ENCODE measurements at places on chromosomes 5 and 9. TPM values are rescaled to one million over a fixed set of nuclear protein-coding genes. Genes with fewer than 3 reads are reported as not detected.

The ADAMTS2 gene
- 9.0 TPM for total RNA-seq

DNA sequence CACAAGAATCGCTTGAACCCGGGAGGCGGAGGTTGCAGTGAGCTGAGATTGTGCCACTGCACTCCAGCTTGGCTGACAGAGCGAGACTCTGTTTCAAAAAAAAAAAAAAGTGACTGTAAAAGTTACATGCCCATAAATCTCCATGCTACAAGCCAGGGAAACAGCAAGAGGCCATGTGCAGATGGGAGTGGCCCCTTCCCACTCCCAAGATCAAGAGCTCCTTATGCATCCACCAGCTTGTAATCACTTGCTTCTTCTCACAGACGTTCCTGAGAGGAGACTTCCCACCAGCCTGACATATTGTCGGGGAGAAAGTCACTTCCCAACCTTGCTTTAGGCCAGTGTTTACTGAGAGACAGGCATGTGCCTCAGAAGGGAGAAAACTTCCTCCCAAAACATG, 45.6 kb upstream of the N4BP3 start:
- DNase-seq, result no peak

- DNase-seq, result no peak
Observed at GRCh38 chr9:37746448-37747270, 6.9 kb upstream of the TRMT10B start.

DNA sequence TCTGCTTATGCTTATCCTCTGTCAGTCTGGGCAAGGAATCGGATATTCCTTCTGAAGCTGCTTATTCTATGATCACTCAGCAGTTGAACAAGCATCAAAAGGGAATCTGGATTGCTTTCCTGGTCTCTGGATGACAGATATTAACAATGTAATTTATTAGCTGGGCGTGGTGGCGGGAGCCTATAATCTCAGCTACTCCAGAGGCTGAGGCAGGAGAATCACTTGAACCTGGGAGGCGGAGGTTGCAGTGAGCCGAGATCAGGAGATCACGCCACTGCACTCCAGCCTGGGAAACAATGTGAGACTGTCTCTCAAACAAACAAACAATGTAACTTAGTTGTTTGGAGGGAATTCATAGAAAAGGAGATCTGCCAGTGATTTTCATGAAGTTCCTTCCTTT, 45.4 kb downstream of the DMRT1 start:
- DNase-seq, result no peak

- DNase-seq, result no peak
Observed at GRCh38 chr5:98722188-98722587, 51.3 kb upstream of the RGMB start.

DNA sequence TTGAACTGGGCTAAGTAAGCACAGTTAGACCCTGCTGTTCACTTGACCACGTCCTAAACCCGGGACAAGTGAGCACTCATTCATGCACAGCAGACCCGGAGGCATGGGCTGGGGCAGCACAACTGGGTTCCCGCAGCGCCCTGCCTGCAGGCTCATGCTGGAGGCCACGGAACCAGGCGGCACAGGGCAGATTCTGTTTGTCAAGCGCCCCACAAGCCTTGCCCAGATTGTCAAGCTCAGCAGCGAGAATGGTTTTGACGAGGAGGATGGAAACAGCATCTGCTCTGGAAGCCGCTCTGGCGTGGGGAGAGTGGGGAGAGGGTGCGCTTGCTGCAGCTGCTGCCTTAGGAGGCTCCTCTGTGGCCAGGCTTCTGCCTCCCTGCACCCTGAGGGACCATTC, 32.7 kb downstream of the PRRT1B start:
- no peak for DNase-seq

DNA sequence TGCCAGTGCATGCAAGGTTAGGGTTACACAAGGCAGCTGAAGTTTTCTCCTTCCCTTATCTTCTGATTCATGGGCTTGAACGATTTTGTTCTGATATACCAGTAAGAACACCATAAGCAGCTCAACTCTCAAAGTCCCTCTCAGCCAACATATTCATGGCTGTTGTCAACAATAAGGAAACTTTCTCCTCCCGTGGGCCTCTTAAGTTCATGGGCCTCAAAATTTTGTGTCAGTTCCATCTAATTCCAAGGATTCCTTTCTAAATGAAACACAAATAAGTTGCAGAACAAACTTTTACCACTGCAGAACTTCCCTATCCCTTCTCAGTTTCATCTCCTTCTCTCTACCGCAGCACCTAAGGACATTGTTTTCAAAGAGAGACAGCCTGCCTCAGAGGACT, 23.6 kb upstream of the CAST start:
- no peak for DNase-seq

All from WTC11 (cell line).